ENCODE measurements at places on chromosomes 16 and 17. TPM values are rescaled to one million over a fixed set of nuclear protein-coding genes. Genes with fewer than 3 reads are reported as not detected.

DNA sequence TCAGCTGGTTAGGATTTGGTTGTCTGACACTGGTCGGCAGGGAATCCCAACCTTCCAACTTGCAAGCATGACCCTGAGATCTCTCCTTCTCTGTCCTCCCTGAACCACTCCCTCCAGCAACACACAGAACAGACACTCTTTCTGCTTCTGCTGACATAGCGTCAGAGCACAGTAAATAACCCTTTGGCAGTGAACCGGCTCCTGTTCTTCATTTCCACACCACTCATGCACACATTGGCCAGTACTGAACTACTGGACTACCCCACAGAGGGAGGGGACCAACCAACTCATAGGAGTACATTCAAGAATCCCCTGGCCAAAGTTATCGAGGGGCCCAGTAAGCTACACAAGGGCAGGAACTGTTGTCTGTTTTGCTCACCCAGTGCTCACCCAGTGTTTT, 138.2 kb downstream of the ZNF423 start:
- no peak for DNase-seq
- no peaks in the 10 kb centered on the region for H3K36me3 ChIP-seq
- H3K27ac ChIP-seq = no peak overlapping the region
- H3K4me3 ChIP-seq = no peak overlapping the region
- H3K27me3 ChIP-seq = no peaks in the 10 kb centered on the region

- no peaks in the 10 kb centered on the region for H3K36me3 ChIP-seq
- H3K27ac ChIP-seq = no peak overlapping the region
- DNase-seq = no peak
- H3K4me3 ChIP-seq = no peak overlapping the region
These were observed 1.2 kb downstream of the GPRC5B start for GRCh38 chr16:19883296-19883965.

- H3K27me3 ChIP-seq = no peaks in the 10 kb centered on the region
- peak overlapping the region; percentile 96 for H3K4me3 ChIP-seq
- peak overlapping the region; percentile 88 for H3K27ac ChIP-seq
- peaks cover 6% of the 10 kb centered on the region for H3K36me3 ChIP-seq
- no peak for DNase-seq
These were observed 985 bp upstream of the TMEM107 start for GRCh38 chr17:8176998-8177731.

DNA sequence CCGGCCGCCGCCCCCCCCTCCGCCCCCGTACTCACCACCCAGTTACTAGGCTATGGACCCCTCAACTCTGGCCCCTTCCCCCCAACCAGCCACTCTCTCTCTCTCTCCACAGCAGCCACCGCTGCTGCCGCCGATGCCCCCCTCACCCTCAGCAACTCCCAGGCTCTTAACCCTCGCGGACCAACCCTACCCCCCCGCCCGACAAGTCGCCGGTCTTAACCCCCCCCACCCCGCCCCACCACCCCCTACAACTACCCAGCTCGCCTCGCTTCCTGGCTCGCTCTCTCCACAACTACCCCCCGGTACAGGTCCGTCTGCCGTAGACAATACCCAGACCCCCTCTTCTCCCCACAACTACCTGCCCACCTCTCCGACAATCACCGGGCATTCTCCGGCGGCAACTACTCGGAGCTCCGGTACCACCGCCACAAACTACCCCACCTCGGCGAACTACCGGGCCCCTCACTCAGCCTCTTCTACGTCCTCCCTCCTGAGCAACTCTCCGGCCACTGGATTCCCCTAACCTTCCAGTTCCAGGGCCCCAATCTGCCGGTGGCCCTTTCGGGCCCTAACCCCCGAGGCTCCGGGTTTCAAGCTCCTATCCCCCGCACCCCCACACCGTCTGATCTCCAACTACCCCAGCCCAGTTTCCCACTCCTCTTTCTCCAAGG, 702 bp downstream of the PHF23 start:
- peak overlapping the region; percentile 98 for H3K4me3 ChIP-seq
- H3K27ac ChIP-seq = peak overlapping the region; percentile 91
- H3K27me3 ChIP-seq = no peaks in the 10 kb centered on the region
- H3K4me1 ChIP-seq = peaks cover 68% of the 10 kb centered on the region

The CCDC144A gene
- total RNA-seq = 0.47 TPM

The TERB1 gene
- not detected for total RNA-seq

DNA sequence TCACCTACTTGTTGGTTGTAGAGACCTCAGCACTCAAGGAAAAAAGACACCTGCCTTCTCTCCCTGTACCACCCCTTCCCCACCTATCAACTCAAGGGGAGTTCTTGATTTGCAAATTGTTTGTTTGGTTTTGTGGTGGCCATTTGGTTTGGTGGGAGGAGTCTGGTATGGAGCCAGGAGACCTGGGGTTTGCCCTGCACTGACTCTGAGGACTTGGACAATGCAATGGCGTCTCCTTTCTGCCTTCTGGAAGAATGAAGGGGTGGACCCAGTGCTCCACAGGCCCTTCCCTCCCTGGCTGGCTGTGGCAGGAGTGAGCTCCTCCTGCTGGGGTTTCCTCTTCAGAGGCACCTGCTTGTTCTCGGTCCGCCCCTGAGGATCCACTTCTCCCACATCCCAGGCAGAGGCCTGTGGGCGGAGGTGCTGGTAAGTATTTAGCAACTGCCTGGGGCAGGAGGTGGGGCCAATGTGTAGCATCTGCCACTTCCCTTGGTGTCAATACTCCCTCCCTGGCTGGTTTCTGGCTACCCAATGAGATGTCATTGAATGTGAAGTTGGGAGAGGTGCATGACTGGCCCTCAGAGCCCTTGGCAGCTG, 164.5 kb downstream of the NTN1 start:
- H3K27me3 ChIP-seq = no peaks in the 10 kb centered on the region
- no peaks in the 10 kb centered on the region for H3K36me3 ChIP-seq

The WNT3 gene
- not detected for total RNA-seq

The CLEC18B gene
- total RNA-seq = 1.1 TPM

GRCh38 chr17:64540118-64540776, 33.5 kb downstream of the CEP95 start:
- H3K4me3 ChIP-seq = no peak overlapping the region
- no peaks in the 10 kb centered on the region for H3K27me3 ChIP-seq
- peak overlapping the region; percentile 22 for H3K27ac ChIP-seq
- peaks cover 41% of the 10 kb centered on the region for H3K36me3 ChIP-seq
- no peak for DNase-seq
- H3K4me1 ChIP-seq = no peaks in the 10 kb centered on the region

DNA sequence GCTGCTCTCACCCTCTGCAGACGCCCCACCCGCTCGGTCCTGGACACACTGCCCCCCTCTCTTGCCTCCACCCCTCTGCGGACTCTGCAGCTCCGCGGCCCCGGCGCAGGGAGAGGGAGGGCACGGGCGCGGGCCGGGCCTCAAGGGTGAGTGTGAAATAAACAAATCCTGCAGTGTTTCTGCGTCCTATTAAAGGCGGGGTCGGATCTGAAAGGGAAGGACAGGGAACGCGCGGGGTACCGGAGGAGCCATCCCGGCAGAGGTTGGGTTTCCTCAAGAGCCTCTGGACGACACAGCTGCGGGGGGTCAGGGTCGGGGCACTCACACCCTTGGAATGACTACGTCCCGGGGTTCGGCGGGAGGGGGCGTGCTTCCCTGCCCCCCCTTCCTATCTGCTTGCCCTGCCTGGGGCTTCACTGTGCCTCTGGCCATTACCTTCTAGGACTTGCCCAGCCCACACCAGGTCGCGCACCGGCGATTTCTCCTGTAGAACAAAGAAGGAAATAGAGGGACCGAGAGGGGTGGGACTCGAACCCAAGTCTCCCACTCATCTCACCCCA, 466 bp upstream of the HSF4 start:
- H3K36me3 ChIP-seq = peaks cover 24% of the 10 kb centered on the region
- H3K27me3 ChIP-seq = peaks cover 43% of the 10 kb centered on the region
- DNase-seq = no peak
- peak overlapping the region; percentile 53 for H3K4me3 ChIP-seq
- H3K4me1 ChIP-seq = peaks cover 55% of the 10 kb centered on the region

The CDRT15 gene
- not detected for total RNA-seq

DNA sequence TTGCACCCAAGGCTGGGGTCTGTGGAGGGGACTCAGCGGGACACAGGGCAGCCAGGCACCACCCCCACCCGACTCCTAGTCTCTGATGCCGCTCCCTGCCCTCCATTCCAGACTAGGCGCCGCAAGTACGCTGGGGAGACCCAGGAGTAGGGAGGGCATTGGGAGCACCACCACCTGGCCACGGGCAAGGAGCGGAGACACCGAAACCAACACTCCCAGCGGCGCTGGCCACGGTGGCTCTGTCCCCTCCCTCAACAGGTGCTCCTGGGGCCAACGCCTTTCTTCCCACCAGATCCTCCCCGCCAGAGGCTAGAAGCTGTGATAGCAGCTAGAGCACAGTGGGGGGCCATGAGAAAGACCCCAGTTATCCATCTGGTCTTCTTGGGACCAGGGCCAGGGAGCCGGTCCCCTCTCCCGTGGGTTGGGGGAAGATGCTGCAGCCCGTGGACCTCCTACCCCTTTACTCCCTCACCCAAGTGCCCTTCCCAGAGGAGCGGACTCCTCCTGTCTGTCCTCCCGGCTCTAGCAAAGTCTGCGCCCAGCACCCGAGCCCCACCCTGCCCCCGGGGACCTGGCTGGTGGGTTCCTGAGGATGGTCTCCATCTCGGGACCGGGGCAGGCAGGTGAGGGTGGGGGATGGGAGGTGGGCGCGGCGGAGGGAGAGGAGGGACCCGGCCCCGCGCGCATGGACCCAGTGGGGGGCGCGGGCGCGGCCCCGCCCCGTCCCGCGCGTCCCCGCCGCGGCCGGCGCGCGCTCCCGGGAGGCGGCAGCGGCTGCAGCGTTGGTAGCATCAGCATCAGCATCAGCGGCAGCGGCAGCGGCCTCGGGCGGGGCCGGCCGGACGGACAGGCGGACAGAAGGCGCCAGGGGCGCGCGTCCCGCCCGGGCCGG, at the start of gene SYNGR3:
Gene SYNGR3 (plus strand): TSS at position 762 of the 892 bp plus-strand sequence. CDS start 133 bp downstream, outside the sequence.
- H3K4me3 ChIP-seq = peak within 1 kb of the TSS; percentile 69
- H3K27me3 ChIP-seq = peaks cover 10% of the 10 kb centered on the region
- no peak for DNase-seq
- peaks cover 16% of the 10 kb centered on the region for H3K36me3 ChIP-seq
- H3K27ac ChIP-seq = peak within 1 kb of the TSS; percentile 78

The WSCD1 gene
- total RNA-seq = not detected

The RAB26 gene
- 0.26 TPM for total RNA-seq

- peaks cover 10% of the 10 kb centered on the region for H3K36me3 ChIP-seq
- H3K4me1 ChIP-seq = peaks cover 1% of the 10 kb centered on the region
- no peak for DNase-seq
- H3K4me3 ChIP-seq = no peak overlapping the region
- H3K27ac ChIP-seq = no peak overlapping the region
These were observed 101.4 kb downstream of the ITFG1 start for GRCh38 chr16:47359478-47359877.

The PNMT gene
- total RNA-seq = not detected

GRCh38 chr16:56202036-56202435, 10.7 kb downstream of the GNAO1 start:
- H3K27ac ChIP-seq = no peak overlapping the region
- no peaks in the 10 kb centered on the region for H3K36me3 ChIP-seq
- peak; percentile 57 for DNase-seq
- peaks cover 5% of the 10 kb centered on the region for H3K27me3 ChIP-seq
- no peaks in the 10 kb centered on the region for H3K4me1 ChIP-seq
- H3K4me3 ChIP-seq = no peak overlapping the region

DNA sequence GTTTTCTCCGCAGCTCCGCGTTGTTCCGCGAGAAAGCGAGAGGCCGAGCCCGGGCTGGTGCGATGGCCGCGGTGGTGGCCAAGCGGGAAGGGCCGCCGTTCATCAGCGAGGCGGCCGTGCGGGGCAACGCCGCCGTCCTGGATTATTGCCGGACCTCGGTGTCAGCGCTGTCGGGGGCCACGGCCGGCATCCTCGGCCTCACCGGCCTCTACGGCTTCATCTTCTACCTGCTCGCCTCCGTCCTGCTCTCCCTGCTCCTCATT, 404 bp downstream of the EMC6 start:
- peak overlapping the region; percentile 84 for H3K27ac ChIP-seq
- peaks cover 13% of the 10 kb centered on the region for H3K36me3 ChIP-seq
- no peaks in the 10 kb centered on the region for H3K27me3 ChIP-seq
- H3K4me3 ChIP-seq = peak overlapping the region; percentile 91
- H3K4me1 ChIP-seq = peaks cover 23% of the 10 kb centered on the region

The HOXB4 gene
- total RNA-seq = 6.1 TPM

DNA sequence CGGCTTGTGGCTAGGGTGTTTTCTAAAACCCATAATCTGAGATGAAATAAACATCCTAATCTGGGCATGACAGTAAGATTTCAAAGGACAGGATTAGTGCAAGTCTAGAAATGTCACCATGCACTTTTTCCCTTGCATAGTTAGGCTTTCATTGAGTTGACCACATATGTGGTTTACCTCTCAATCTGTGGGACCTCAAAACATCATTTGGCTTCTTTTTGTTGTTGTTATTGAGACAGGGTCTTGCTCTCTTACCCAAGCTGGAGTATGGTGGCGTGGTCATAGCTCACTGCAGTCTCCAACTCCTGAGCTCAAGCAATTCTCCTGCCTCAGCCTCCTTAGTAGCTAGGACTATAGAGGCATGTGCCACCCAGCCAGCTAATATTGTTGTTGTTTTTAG, 197.8 kb downstream of the CEP112 start:
- DNase-seq = no peak
- no peak overlapping the region for H3K27ac ChIP-seq
- H3K27me3 ChIP-seq = peaks cover 3% of the 10 kb centered on the region
- no peaks in the 10 kb centered on the region for H3K4me1 ChIP-seq
- H3K36me3 ChIP-seq = no peaks in the 10 kb centered on the region

The TNS4 gene
- total RNA-seq = 9.0 TPM

DNA sequence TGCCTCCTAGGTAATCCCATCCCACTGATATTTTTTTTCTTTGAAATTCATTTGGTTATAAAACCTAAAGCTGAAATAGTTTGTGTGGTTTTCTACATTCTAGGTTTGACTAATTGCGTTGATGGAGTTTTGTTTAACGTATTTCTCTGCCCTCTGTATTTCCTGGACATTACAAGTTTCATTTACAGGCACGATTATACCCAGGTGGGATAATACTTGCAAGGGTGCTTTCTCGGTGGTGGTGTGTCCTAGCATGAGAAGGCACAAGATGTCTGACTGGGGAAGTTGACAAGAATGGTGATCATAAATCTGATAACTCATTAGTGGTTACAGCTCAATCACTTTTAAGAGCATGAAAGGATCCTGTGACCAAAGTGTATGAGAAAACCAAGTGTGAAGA, 45.0 kb downstream of the DYNLRB2 start:
- peaks cover 32% of the 10 kb centered on the region for H3K27me3 ChIP-seq
- no peak overlapping the region for H3K27ac ChIP-seq
- peak overlapping the region; percentile 12 for H3K4me3 ChIP-seq
- peaks cover 66% of the 10 kb centered on the region for H3K4me1 ChIP-seq
- no peak for DNase-seq
- H3K36me3 ChIP-seq = peaks cover 53% of the 10 kb centered on the region

The CMTM4 gene
- total RNA-seq = 1.2 TPM

DNA sequence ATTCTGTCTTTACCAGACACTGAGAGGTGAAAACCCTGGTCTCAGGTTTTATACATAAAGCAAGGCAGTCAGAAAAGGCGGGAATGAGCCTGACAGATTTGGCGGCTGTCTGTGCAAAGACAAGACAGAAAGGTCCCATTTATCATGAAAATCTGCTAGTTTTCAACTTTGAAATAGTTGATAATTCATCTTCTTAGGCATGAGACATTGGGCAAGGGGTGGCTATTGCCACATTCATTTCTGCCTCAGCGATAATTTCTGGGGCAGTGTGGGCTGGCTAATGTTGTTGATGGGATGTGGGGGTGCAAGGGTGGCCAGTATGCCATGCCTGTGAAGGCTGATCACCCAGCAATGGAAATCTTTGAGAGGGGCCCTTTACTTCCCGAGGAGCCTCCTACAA, 173.8 kb upstream of the RPH3AL start:
- DNase-seq = no peak
- no peak overlapping the region for H3K27ac ChIP-seq
- H3K36me3 ChIP-seq = peaks cover 11% of the 10 kb centered on the region
- no peaks in the 10 kb centered on the region for H3K27me3 ChIP-seq

The ZNF747 gene
- total RNA-seq = 8.9 TPM

Measured in activated CD8-positive, alpha-beta T cell treated with anti-CD3 and anti-CD28 coated beads, Interleukin-2, amount 10 ng/mL, durations not matched to agents 7 days and 5 days (primary cell).